ENCODE measurements at places on chromosomes 16 and 17. TPM values are rescaled to one million over a fixed set of nuclear protein-coding genes. Genes with fewer than 3 reads are reported as not detected.

NXN gene
- 23.9 TPM for polyA plus RNA-seq

NT5M gene
- 3.3 TPM for polyA plus RNA-seq

CACNG5 gene
- polyA plus RNA-seq = 0.10 TPM

SNAI3 gene
- 0.03 TPM for polyA plus RNA-seq

NPIPA5 gene
- 0.24 TPM for polyA plus RNA-seq

PIPOX gene
- 0.31 TPM for polyA plus RNA-seq

CCL4 gene
- not detected for polyA plus RNA-seq

TUBB3 gene
- polyA plus RNA-seq = 375 TPM

ITPRIPL2 gene
- 4.3 TPM for polyA plus RNA-seq

LITAFD gene
- polyA plus RNA-seq = not detected

KIF2B gene
- polyA plus RNA-seq = not detected

CAPNS2 gene
- polyA plus RNA-seq = 0.24 TPM

MT1M gene
- 0.45 TPM for polyA plus RNA-seq

ZNF624 gene
- polyA plus RNA-seq = 0.92 TPM

AOC2 gene
- polyA plus RNA-seq = 0.24 TPM

DHRS7C gene
- not detected for polyA plus RNA-seq

DNA sequence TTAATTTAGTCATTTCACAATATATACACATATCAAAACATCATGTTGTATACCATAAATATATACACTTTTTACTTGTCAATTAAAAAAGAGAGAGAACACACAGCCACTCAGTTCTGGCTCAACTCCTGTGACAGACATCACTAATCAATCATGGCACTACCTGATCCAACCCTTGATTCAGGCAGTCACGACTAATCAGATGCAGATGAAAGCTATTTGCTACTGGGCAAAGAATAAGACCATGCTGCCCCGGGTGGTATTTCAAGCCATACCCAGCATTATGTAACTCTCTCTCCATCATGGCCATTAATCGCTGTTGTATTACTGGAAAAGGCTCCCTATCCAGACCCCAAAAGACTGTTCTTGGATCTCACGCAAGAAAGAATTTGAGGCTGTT lies 345.7 kb downstream of the HAPSTR1 start:
- no peak overlapping the region for H3K4me3 ChIP-seq
- no peaks in the 10 kb centered on the region for H3K27me3 ChIP-seq
- H3K36me3 ChIP-seq = no peaks in the 10 kb centered on the region
- no peak overlapping the region for H3K27ac ChIP-seq
- DNase-seq = peak; percentile 44

GRCh38 chr17:21294321-21295035 lies 10.0 kb downstream of the MAP2K3 start:
- no peak overlapping the region for H3K4me3 ChIP-seq
- peaks cover 54% of the 10 kb centered on the region for H3K4me1 ChIP-seq
- peak overlapping the region; percentile 62 for H3K27ac ChIP-seq
- DNase-seq = peak; percentile 89
- H3K36me3 ChIP-seq = no peaks in the 10 kb centered on the region
- H3K27me3 ChIP-seq = 0 out of 2 replicates have a peak, but pooled peaks cover 5% of the 10 kb centered on the region

GRCh38 chr17:44444735-44445105 lies 55.3 kb upstream of the ITGA2B start:
- H3K4me1 ChIP-seq = no peaks in the 10 kb centered on the region
- H3K36me3 ChIP-seq = no peaks in the 10 kb centered on the region
- no peak overlapping the region for H3K4me3 ChIP-seq
- no peak for DNase-seq
- peak overlapping the region; percentile 10 for H3K27ac ChIP-seq
- no peaks in the 10 kb centered on the region for H3K27me3 ChIP-seq

GRCh38 chr17:82297280-82297713 lies 20.1 kb downstream of the CD7 start:
- H3K4me3 ChIP-seq = peak overlapping the region; percentile 40
- no peaks in the 10 kb centered on the region for H3K36me3 ChIP-seq
- DNase-seq = peak; percentile 54
- peaks cover 37% of the 10 kb centered on the region for H3K4me1 ChIP-seq
- no peaks in the 10 kb centered on the region for H3K27me3 ChIP-seq

GRCh38 chr17:42247734-42248133 lies 28.5 kb downstream of the STAT5B start:
- peak overlapping the region; percentile 94 for H3K27ac ChIP-seq
- no peak overlapping the region for H3K4me3 ChIP-seq
- DNase-seq = no peak
- no peaks in the 10 kb centered on the region for H3K27me3 ChIP-seq

GRCh38 chr16:28902909-28903308 lies 22.1 kb downstream of the RABEP2 start:
- DNase-seq = no peak
- no peak overlapping the region for H3K4me3 ChIP-seq
- no peaks in the 10 kb centered on the region for H3K27me3 ChIP-seq
- H3K36me3 ChIP-seq = no peaks in the 10 kb centered on the region

GRCh38 chr16:46947900-46948547 lies 25.4 kb downstream of the DNAJA2 start:
- no peaks in the 10 kb centered on the region for H3K27me3 ChIP-seq
- H3K36me3 ChIP-seq = no peaks in the 10 kb centered on the region
- no peaks in the 10 kb centered on the region for H3K4me1 ChIP-seq
- no peak overlapping the region for H3K27ac ChIP-seq

GRCh38 chr16:72511171-72511570 lies 339.2 kb upstream of the PMFBP1 start:
- no peak for DNase-seq
- no peaks in the 10 kb centered on the region for H3K4me1 ChIP-seq
- H3K27ac ChIP-seq = no peak overlapping the region
- H3K36me3 ChIP-seq = no peaks in the 10 kb centered on the region

- H3K4me3 ChIP-seq = no peak overlapping the region
- H3K27ac ChIP-seq = no peak overlapping the region
- DNase-seq = no peak
- H3K36me3 ChIP-seq = peaks cover 72% of the 10 kb centered on the region
- H3K27me3 ChIP-seq = no peaks in the 10 kb centered on the region
These were observed 58.7 kb downstream of the KLHDC4 start for GRCh38 chr16:87707097-87707496.

DNA sequence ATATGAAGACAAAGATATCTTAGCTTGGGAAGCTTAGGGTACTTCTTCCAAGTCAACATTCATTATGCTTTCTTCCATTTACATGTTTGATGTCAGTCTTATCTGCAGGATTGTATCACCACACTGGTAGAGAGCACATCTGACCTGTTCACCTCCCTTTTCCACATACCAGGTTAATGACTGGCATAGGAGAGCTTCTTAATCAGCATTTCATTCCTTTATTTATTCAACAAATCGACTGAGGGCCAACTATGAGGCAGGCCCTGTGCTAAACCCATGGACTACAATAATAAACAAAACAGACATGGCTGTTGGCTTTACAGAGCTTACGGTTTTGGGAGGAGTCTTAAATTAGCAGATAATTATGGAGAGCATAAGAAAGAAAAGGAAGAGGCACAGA lies 378.1 kb upstream of the CDH11 start:
- no peak for DNase-seq
- no peaks in the 10 kb centered on the region for H3K27me3 ChIP-seq
- no peak overlapping the region for H3K4me3 ChIP-seq
- no peaks in the 10 kb centered on the region for H3K36me3 ChIP-seq
- no peaks in the 10 kb centered on the region for H3K4me1 ChIP-seq

DNA sequence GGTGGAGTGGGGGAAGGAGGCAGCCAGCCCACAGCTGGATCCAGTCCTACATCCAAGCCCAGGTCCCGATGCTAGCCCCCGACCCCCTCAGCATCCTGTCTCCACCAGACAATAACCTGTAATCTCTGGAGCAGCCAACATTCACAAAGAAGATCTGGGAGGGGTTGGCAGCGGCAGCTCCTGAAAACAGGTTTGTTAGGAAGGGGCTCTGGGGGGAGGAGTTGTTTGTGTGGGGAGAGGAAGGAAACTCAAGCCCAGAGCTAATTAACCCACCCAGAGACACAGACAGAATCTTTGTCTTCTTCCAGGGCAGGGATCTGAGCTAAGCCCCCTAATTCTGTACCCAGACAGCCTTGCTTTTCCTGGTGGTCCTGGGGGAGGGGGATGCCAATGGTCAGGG lies 4.6 kb upstream of the C17orf113 start:
- no peaks in the 10 kb centered on the region for H3K36me3 ChIP-seq
- H3K27me3 ChIP-seq = peaks cover 15% of the 10 kb centered on the region
- peaks cover 4% of the 10 kb centered on the region for H3K4me1 ChIP-seq
- no peak for DNase-seq

- no peak overlapping the region for H3K27ac ChIP-seq
- no peak overlapping the region for H3K4me3 ChIP-seq
- peaks cover 20% of the 10 kb centered on the region for H3K36me3 ChIP-seq
- no peaks in the 10 kb centered on the region for H3K4me1 ChIP-seq
- DNase-seq = no peak
These were observed 9.5 kb upstream of the TCF25 start for GRCh38 chr16:89863741-89864526.

DNA sequence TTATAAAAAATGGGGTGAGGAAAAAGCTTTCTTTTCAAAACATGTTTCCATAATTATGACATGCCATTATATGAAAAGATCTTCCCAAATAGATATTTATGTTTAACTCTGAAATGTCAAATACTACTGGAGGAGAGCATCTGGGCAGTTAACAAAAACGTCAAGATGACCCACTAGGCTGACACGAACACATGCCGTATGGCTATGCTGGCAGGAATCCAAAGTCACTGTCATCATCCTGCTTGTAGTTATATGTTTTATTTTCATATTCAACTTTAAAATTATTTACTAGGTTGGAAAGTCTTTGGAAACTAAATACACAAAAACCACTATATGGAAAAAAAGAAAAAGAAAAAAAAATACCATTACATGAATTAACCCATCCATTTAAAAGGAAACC lies 27.3 kb downstream of the ANKFY1 start:
- H3K36me3 ChIP-seq = peaks cover 5% of the 10 kb centered on the region
- no peaks in the 10 kb centered on the region for H3K27me3 ChIP-seq
- H3K27ac ChIP-seq = no peak overlapping the region
- DNase-seq = peak; percentile 24
- H3K4me3 ChIP-seq = no peak overlapping the region
- peaks cover 3% of the 10 kb centered on the region for H3K4me1 ChIP-seq

- peaks cover 19% of the 10 kb centered on the region for H3K36me3 ChIP-seq
- H3K27me3 ChIP-seq = no peaks in the 10 kb centered on the region
- H3K27ac ChIP-seq = no peak overlapping the region
- 0 out of 2 replicates have a peak, but pooled peaks cover 5% of the 10 kb centered on the region for H3K4me1 ChIP-seq
- DNase-seq = no peak
These were observed 71.3 kb downstream of the TMC6 start for GRCh38 chr17:78057113-78057740.

DNA sequence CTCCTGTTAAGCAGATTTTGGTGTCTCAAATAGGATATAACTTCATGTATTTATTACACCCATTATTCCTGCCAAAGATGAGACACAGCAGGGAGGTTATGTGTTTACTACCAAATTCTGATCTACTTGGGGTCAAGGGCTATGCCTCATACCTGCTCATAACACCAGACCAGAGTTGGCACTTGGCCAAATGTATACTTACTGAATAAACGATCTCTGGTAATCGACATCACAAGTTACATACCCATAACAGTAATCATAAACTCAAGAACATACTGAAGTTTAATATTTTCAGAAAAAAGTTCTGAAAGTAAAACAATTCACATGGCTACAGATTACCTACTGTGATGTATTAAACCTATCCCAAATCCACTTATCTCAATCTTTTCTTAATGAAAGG lies 2.9 kb downstream of the TMEM170A start:
- no peaks in the 10 kb centered on the region for H3K27me3 ChIP-seq
- H3K4me1 ChIP-seq = no peaks in the 10 kb centered on the region
- H3K27ac ChIP-seq = no peak overlapping the region
- no peak for DNase-seq
- H3K36me3 ChIP-seq = no peaks in the 10 kb centered on the region
- H3K4me3 ChIP-seq = no peak overlapping the region

DNA sequence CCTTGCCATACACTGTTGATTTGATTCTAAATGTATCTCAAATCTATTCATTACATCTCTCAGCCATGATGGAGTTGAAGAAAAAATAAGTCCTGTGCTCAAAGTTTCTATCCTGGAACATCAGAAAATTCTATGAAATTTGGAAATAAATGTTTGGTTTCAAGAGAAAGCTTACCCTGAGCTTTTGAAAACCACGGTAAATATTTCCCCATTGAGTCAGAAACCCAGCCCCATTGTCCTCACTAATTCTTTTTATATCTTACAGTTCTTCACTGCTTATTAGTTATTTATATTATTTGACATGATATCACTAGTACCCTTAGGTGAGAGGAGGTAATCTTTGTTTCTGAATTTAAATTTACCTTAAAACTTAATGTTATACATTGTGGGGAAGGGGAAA lies 128.5 kb downstream of the MRTFB start:
- H3K27me3 ChIP-seq = no peaks in the 10 kb centered on the region
- no peak overlapping the region for H3K4me3 ChIP-seq
- H3K4me1 ChIP-seq = peaks cover 13% of the 10 kb centered on the region
- H3K36me3 ChIP-seq = no peaks in the 10 kb centered on the region
- DNase-seq = no peak

Data from SK-N-SH (cell line).